ENCODE measurements at places on chromosomes 7 and 10. TPM values are rescaled to one million over a fixed set of nuclear protein-coding genes. Genes with fewer than 3 reads are reported as not detected.

Gene TMEM60
- total RNA-seq, result 8.0 TPM

Gene CYP3A7
- total RNA-seq, result not detected

Gene TRIL
- total RNA-seq, result 2.3 TPM

Gene ZNF92
- 3.2 TPM for total RNA-seq

Gene CUZD1
- total RNA-seq, result not detected

Gene NKX2-3
- total RNA-seq, result not detected

Gene LIPN
- not detected for total RNA-seq

Gene ARL3
- 15.4 TPM for total RNA-seq

Gene PCDH15
- 0.41 TPM for total RNA-seq

Gene SPDYE11
- total RNA-seq, result not detected

Gene PSTK
- total RNA-seq, result 1.5 TPM

Gene ORC5
- total RNA-seq, result 7.1 TPM

Gene FOXP2
- 2.4 TPM for total RNA-seq

Gene FEZF1
- not detected for total RNA-seq

Gene OR2A42
- not detected for total RNA-seq

Gene MRLN
- not detected for total RNA-seq

Gene DMBT1
- total RNA-seq, result not detected

Gene SORBS1
- total RNA-seq, result 666 TPM

Gene FAM237B
- total RNA-seq, result not detected

Gene AGR2
- not detected for total RNA-seq

Gene TMEM196
- total RNA-seq, result not detected

Gene PROSER2
- 1.2 TPM for total RNA-seq

Gene ANK3
- 216 TPM for total RNA-seq

Gene UCN3
- not detected for total RNA-seq

Gene SFTPA2
- total RNA-seq, result 0.51 TPM

Gene TMEM26
- 0.95 TPM for total RNA-seq

Gene RTKN2
- total RNA-seq, result not detected

Gene CPN1
- total RNA-seq, result not detected

Gene GNG11
- 21.6 TPM for total RNA-seq

Gene CD36
- total RNA-seq, result 1,230 TPM

Gene NKX6-2
- total RNA-seq, result not detected

Gene HOXA3
- not detected for total RNA-seq
